ENCODE measurements at places on chromosomes 2 and 18.

- no peak for DNase-seq
These were observed 782 bp downstream of the COL6A3 start for GRCh38 chr2:237412988-237413776.

DNA sequence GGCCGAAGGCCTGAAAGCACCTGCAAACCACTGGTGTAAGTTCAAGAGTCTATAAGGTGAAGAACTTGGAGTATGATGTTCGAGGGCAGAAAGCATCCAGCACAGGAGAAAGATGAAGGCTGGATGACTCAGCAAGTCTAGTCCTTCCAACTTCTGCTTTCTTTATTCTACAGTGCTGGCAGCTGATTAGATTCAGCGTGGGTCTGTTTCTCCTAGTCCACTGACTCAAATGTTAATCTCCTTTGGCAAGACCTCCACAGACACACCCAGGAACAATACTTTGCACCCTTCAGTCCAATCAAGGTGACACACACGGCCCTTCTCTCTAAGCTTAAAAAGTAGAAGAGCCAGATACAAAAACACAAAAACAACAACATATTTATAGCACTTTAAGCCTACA lies 43.4 kb downstream of the NMS start:
- no peak for DNase-seq

DNA sequence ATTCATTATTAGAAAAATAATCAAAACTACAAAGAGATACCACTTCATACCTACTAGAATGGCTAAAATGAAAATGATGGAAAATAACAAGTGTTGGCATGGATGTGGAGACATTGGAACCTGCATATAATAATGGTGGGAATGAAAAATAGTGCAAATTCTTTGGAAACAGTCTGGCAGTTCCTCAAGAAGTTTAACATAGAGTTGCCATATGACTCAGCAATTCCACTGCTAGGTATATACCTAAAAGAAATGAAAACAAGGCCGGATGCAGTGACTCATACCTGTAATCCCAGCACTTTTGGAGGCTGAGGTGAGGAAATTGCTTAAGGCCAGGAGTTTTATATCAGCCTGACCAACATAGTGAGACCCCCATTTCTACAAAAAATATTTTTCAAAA lies 41.6 kb upstream of the ACYP2 start:
- DNase-seq = no peak

GRCh38 chr2:203835420-203835819 lies 32.2 kb upstream of the CTLA4 start:
- no peak for DNase-seq

DNA sequence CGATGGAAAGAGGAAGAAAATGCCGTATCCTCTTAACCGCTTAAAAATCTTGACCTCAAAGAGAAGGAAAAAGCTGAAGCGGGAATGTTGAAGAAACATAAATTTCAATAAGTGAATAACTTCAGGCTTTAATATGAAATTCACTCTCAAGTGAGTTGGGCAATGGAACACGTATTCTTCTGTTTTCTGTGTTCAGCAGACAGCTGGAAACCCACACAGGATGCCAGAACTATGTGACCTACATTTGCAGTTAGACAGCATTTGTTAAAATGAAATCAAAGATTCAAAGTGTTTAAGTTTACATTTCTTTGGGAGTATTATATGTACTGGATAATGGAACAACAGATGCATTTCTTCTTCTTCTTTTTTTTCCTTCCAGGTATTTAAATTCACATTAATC lies 80.5 kb upstream of the SPATS2L start:
- DNase-seq = no peak

GRCh38 chr2:46157072-46157965 lies 139.9 kb upstream of the EPAS1 start:
- no peak for DNase-seq

DNA sequence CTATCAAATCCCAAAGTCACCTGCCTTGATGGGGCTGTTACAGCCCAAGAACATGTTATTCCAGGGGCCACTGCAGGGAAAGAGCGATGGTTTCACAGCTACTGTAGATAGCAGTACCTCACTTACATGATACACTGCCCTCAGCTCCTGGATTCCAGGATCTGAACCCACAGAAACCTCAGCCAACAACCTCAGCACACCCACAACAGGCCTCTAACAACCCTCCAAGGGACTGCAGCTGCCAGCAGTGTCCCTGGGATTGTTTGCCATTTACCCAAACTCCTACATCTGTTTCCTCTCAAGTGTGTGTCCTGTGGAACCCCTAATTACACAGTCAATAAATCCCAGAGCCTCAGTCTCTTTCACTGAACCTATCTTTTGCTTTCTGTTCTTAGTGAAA lies 28.2 kb downstream of the OSBPL1A start:
- DNase-seq = peak; percentile 45

- DNase-seq = no peak
These were observed 108.4 kb downstream of the COPS8 start for GRCh38 chr2:237194081-237194480.

GRCh38 chr18:62537946-62538345 lies 15.1 kb downstream of the ZCCHC2 start:
- DNase-seq = no peak

DNA sequence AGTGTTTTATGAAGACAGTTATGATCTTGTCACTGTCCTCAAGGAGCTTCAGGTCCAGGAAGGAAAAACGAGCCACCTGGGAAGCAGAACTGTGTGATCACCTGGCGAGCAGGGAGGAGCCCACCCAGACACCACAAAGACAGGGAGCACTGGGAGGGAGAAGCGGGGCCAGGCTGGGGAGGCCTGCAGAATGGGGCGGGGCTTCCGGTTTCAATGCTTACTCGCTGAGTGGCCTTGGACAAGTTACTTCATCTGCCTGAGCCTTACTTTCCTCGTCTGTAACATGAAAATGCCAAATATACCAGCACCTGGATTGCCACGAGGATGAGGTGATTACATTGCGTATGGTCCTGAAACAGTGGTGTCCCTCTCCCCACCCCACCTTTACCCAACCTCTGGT lies 227.5 kb downstream of the ANKRD30B start:
- DNase-seq = no peak

- no peak for DNase-seq
These were observed 20.1 kb downstream of the COL4A4 start for GRCh38 chr2:227143895-227144294.

GRCh38 chr2:171084128-171084527 lies 76.6 kb downstream of the TLK1 start:
- DNase-seq = no peak

GRCh38 chr2:143828763-143829537 lies 691.0 kb downstream of the ZEB2 start:
- DNase-seq = no peak

- no peak for DNase-seq
These were observed 23.9 kb upstream of the GNAL start for GRCh38 chr18:11665146-11665545.

DNA sequence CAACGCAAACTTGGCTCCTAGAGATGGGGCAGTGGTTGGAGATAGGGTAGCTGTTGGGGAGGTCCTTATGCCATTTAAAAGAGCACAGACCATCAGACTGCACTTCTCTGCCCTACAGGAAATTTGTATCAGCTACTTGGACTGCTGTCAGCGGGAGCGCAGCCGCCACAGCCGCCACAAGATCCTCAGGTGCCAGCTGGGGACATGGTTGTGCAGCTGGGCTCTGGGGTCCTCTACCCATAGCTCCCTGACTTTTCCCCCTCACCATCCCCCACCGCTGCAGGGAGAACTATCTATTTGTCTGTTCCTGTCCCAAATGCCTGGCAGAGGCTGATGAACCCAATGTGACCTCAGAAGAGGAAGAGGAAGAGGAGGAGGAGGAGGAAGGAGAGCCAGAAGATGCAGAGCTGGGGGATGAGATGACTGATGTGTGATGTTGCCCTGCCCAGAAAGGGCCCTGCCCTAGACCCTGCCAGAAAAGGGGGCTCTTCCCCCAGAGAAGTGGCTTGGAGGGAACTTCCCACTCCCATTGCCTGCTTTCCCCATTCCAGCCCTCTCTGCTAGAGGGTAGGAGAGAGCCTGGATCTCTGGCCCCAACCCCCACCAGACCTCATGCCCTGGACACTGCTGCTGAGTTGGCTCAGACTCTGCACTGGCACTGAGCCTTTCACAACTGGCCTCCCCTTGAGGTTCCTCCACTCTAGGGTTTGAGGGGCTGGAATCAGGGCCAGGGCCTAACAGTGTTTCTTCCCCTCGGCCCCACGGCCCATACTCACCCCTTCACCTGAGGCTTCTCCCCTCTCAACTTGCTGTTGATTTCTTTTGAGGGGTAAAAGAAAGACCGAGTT lies 7.3 kb downstream of the PRADC1 start:
- no peak for DNase-seq

GRCh38 chr18:40447820-40448219 lies 1507.2 kb upstream of the PIK3C3 start:
- no peak for DNase-seq

DNA sequence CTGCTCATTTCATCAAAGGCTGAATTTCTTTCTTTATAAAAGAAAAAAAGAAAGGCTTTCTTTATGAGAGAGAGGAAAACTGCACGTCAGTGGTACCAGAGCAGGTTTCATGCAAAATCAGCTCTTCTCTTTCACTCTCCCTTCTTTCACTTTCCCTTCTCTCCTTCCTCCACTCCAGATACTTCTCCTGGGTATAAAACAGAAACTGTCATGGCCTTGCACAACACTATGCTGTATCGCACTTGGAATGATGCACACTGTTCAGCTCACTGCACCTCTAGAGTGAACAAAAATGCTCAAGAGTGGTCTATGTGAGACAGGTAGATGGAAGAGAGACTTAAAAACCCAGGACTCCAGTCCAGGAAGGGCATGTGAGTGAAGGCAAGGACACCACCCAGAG lies 73.8 kb downstream of the KLF7 start:
- no peak for DNase-seq

DNA sequence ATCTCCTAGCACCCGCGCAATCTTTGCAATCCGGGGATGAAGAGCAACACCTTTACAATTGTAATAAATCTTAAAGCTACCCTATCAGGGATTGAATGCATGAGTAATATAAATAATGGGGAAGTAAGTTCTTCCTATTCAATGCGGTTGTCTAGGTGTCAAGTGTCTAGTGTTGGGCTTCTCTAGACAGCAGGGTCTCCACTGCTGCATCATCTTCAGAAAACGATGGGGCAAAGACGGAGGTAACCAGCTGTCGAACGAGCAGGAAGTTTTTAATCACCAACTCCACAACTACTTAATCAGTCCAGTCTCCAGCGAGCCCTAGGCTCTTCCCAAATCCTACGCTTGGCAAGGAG lies 573 bp downstream of the STAM2 start:
- DNase-seq = no peak

DNA sequence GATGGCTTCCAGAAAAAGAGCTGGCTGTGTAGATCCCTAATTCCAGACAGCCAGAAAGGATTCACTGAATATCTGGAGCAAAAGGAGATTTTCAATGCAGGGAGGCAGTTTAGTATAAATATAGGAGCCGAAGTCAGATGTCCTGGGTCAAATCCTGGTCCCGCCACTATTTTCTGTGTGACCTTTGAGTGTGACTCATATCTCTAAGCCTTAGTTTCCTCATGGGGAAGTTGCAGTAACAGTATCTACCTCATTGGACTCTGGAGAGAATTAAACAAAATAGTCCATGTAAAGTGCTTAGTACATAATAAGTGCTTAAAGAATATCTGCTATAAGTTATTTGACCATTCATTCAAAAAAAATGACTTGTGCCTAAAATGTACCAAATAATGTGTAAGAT lies 52.1 kb upstream of the ITGA6 start:
- no peak for DNase-seq

DNA sequence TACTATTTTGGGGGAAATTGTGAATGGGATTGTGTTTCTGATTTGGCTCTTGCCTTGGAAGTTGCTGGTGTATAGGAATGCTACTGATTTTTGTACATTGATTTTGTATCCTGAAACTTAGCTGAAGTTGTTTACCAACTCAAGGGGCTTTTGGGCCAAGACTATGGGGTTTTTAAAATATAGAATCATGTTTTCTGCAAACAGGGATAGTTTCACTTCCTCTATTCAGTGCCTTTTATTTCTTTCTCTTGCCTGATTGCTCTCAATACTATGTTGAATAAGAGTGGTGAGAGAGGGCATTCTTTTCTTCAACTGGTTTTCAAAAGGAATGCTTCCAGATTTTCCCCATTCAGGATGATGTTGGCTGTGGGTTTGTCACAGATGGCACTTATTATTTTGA lies 1383.8 kb upstream of the ACVR2A start:
- no peak for DNase-seq
